ENCODE measurements at places on chromosomes 12 and 14.

DNA sequence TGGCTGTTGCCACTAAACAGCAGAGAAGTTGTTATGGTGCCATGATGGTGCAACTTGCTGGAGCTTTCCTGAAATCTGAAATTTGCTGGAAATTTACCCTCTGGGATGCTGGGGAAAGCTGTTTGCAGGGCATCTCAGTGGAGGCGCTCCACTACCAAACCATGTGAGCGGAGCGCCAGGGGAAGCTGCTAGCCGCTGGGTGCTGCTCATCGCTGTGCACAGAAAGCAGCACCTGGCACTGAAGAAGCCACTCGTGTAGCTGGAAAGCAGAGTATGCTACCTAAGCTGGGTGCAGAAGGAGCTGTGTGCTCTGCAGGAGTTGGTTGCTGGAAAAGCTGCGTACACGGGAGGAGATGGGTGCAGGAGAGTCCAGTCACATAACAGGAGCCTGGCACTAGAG lies 53.0 kb downstream of the MSRB3 start:
- no peak for DNase-seq

DNA sequence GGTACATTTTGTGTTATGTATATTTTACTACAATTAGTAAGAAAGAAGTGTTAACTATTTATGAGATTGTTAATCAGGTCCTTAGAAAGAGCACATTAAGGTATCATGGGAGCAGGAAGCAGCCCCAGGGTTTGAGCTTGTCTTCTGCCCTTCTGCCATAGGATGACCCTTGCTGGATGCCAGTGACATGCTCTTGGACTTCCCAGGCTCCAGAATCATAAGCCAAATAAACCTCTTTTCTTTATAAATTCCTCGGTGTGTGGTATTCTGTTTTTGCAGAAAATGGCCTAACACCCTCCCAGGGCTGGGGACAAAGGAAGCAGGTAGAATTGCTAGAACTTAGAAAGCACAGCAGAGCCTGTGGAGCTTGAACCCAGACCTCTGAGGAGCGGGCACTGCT lies 164.7 kb downstream of the VRK1 start:
- no peak for DNase-seq

DNA sequence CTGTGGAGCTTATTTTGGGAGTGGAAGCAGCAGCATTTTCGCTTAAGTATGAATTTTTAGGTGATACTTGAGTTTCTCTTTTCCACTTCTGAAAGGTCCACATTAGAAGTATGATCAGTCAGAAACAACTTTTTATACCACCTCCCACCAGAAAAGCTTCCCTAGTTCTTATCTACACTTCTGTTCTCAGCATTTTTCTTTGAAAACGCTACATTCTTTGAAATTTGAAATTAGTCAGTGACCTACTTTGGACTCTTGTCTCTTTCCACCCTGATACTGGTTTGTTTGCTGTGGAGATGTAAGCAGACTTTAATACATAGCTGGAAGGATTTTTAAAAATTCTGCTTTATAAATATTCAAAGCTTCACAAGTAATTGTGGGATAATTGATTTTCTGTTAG lies 22.2 kb downstream of the PCBP2 start:
- no peak for DNase-seq

- no peak for DNase-seq
Measured at GRCh38 chr14:47057364-47057763, 405.8 kb upstream of the RPL10L start.

DNA sequence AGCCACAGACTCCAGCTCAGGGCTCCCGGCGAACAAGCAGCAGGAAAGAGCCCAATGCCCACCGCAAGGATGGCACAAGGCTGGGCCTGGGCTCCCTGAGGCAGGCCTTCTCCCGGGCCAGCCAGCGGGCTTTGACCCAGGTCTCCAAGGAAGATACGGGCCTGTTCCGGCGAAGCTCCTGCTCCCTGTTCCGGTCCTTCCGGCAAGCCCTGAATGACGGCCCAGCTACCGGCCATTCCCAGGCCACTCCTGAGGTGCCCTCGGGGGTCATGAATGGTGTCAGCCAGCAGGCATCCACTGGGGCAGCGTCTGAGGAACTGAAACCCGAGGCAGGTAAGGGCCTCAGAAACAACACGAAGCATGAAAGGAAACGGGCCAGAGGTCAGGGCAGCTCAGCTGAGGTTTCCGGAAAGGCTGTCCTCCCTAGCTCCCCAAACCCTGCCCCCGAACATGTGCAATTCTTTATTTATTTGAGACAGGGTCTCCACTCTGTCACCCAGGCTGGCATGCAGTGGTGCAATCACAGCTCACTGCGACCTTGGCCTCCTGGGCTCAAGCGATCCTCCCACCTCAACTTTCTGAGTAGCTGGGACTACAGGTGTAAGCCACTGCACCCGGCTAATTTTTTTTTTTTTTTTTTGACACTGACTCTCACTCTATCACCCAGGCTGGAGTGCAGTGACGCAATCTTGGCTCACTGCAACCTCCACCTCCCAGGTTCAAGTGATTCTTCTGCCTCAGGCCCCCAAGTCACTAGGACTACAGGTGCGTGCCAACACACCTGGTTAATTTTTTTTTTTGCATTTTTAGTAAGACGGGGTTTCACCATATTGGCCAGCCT lies 6.0 kb downstream of the EXOC3L4 start:
- DNase-seq = no peak

DNA sequence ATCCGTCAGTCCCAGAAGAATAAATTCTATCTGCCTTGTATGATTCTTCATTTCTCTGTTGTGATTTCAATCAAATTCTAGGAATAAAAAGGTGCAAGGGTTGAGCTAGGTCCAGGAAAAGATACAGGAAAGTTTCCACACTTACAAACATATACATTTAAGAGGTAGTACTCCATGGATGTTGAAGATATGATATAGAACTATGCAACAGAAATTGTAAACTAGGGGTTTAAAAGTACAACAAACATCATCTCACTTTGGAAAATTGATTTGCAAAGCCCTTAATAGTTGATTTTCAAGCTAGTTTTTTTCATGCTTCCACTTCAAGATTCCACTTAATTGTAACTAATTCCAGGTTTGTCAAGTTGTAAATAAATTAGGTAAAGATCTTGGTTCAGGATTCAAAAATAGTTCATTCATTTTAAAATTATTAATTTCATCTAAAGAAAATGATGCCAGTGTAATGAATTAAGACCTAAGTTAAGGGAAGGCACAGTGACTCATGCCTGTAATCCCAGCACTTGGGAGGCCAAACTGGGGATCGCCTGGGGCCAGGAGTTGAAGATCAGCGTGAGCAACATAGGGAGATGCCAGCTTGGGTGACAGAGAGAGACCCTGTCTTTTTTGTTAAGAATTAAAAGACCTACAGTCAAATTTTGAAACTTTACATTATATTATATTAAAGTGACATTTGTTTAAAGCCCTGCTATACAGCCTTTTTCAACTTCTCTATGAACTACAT lies at the start of gene OR6C70:
Gene OR6C70, minus strand, starts transcription at position 51 of the 742 bp plus-strand sequence. Its CDS starts 0 bp downstream, at position 51.
- DNase-seq = no peak

DNA sequence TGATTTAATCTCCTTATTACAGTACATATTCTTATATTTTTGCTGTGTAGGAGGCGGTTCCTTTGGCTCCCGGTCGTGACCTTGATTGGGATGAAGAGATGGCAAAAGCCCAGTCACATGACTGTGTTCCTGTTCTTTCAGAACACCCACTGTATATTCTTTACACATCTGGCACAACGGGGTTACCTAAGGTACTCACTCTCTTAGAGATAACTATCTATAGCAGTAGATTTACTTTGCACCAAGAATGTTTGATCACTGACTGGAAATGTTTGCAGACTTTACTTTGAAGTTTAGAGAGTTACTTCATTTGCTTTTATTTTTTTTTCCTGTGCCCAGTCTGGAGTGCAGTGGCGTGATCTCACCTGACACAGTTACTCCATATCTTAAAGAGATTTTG lies 65.2 kb downstream of the ACSS3 start:
- no peak for DNase-seq

GRCh38 chr12:28191051-28192048 lies 1.1 kb downstream of the CCDC91 start:
- DNase-seq = no peak

DNA sequence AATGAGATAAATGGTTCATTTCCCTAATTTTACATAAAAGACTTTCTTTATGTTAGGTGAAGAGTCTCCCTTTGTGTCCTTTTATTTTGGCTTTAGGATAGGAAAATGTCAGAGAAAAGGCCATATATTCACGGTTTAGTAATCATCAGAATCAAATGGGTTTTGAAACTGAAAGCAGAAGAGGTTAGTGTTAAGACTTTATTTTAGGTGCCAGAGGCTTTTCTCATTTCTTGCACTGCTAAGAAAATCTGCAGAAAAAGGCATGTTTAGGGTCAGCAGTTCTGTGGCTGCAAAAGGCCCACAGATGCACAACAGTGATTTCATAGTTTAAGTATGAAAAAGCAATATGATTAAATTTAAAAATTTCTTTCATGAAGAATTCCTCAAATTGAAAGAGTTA lies 80.4 kb upstream of the SINHCAF start:
- DNase-seq = no peak

GRCh38 chr12:21336656-21337055 lies 1.9 kb upstream of the SLCO1A2 start:
- DNase-seq = no peak

DNA sequence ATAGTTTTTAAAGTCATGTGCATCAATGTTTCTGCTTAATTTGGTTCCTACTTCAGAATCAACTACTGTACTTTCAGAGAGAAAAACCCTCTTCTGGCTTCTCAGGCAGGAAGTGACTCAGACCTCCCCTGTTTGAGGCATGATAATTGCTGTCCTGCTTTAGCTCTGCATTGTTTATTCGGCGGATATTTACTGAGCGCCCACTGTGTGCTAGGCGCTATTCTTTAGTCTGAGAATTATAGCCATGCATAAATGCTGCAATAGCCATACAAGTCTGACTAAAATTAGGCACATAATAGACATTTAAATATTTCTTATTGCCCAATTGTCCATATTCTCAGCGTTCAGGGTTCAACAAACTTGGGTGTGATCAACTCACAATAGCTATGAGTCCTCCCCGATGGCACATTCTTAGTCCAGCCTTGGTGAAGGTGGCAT lies 6.1 kb upstream of the AMIGO2 start:
- peak; percentile 79 for DNase-seq

DNA sequence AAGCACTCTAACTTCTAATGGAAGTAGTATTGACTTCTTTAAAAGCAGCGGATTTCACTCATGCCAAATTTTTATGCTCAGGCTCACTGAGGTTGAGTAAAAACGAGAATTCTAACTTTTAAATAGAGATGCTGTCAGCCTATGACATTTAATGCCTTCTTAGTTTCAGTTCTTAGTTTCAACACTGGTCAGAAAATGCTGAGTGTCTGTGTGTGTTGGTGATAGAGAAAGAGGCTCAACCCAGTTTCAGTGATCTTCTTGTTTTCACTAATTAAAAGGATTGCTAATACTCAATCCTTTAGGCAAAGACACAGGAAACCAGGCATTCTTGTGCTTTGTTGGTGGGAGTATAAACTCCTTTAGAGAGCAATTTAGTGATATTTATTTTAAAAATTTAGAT lies 31.0 kb downstream of the PEBP1 start:
- DNase-seq = no peak

DNA sequence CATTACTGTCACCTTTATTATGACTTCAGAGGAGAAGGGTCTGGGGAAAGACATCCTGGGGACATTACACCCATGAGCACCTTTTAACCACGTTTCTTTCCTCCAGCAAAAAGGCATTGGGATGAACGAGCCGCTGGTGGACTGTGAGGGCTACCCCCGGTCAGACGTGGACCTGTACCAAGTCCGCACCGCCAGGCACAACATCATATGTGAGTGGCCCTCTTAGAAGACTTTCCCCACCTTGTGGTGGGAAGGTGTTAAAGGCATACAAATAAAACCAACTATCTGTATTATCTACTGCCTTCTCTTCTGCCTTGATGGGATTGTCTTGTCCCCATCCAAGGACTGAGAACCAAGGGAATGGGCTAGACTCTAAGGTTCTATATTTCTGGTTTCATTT lies 6.0 kb downstream of the PSMD9 start:
- DNase-seq = no peak

DNA sequence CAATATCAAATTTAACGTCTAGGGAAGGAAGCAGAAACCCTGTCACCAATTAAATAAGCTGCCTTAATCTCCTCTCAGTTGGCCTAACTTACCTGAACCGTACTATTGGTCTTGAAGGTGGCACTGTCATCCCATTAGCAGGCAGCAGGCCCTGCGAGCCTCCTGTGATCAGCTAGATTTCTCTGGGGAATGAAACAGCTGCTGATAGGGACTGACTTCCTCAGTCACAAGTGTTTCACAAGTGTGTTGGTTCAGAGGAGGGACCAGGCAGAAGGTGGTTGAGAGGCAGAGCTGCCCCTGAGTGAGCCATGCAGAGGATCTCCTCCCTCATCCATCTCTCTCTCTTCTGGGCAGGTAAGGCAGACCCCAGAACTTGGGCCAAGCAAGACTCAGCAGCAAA lies 166.8 kb downstream of the DAD1 start:
- DNase-seq = no peak

- DNase-seq = no peak
Measured at GRCh38 chr14:92568621-92569479, 55.3 kb downstream of the RIN3 start.

DNA sequence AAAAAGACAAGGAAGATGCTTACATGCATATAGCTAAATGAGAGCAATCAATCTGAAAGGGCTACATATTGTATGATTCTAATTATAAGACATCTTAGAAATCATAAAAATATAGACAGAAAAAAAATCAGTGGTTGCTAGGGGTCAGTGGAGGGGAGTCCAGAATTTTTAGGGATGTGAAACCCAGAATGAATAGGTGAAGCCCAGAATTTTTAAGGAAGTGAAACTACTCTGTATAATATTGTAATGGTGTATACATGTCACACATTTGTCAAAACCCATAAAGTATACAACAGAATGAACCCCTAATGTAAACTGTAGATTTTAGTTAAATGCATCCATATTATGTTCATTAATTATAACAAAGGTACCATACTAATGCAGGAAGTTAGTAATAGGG lies 713.2 kb downstream of the FLRT2 start:
- no peak for DNase-seq

DNA sequence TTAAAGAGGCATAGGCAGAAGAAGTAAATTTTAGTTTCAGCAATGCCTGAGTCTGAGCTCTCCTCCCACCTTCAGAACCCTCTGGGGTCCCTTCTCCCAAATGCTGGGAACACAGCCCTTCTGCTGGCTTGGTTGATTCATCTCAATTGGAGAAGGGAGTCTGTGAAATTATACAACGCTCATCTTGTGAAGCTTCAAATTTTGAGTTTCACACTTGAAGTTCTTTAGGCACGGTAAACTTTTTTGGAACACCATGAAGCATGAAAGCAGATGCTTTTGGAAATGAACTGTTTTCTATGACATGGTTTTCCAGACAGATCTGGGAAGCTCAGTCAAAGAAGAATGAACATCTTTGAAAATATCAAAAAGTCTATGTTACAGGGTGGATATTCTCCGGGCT lies 69.9 kb downstream of the TBK1 start:
- DNase-seq = no peak

GRCh38 chr12:47814539-47815170 lies 5.0 kb downstream of the HDAC7 start:
- no peak for DNase-seq

- DNase-seq = no peak
Measured at GRCh38 chr12:12046401-12046800, 24.3 kb upstream of the BCL2L14 start.

DNA sequence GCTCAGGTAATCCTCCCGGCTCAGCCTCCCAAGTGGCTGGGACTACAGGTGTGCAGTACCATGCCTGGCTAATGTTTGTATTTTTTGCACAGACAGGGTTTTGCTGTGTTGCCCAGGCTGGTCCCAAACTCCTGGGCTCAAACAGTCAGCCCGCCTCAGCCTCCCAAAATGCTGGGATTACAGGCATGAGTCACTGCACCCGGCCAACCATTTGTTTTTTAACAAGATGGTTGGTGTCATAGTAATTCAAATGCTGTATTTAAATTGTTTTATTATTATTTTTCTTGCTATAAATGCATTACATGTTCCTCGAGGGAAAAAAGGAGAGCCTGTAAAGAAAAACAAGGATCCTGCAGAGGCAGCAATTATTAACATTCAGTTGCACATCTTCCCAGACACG lies 83.9 kb downstream of the EP400 start:
- DNase-seq = no peak

Measured in SHP77 treated with DMSO at 0.1 percent for 48 hours (cell line).